ENCODE measurements at places on chromosomes 5 and 9.

GRCh38 chr5:139670369-139671095 is 22.4 kb downstream of the CXXC5 start:
- peak; percentile 81 for DNase-seq

- no peak for DNase-seq
Observed at GRCh38 chr5:1437226-1437829, 7.9 kb downstream of the SLC6A3 start.

DNA sequence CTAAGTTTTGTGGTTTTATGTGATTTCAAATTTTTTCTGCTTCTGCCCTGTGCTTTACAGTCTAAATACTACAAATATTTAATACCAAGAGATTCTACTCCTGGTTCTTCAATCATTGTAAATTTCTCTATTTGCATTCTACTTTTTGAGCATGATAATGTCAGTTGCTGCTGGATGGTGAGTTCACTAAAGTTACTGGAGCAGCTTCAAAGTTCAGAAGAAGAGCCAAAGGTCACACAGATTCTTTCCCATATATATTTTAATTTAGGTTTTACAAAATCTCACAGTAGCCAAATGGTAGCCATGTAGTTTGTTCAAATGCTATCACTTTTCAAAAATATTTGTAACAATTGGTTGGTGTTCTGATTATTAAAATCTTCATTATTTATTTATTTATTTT is 378.7 kb downstream of the TMEM232 start:
- no peak for DNase-seq

- DNase-seq = peak; percentile 59
Observed at GRCh38 chr9:15231788-15232635, 75.0 kb downstream of the TTC39B start.

DNA sequence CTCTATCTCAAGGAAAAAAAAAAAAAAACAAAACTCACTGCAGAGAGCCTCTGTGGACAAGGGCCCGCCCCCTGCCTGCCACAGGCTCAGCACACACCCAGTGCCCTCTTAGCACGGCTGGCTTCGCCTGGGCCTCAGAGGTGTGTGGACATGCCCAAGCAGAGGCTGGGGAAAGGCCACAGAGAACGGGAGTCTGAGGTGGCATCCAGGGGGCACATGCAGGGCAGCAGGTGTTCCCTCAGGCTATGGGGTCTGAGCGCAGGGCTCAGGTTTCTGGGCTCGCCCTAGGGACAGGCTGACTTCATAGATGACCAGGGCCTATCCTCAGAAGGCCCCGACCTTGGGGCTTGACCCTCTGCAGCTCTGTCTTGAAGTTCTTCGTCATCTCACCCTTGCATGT is 138.7 kb downstream of the ZNF354C start:
- no peak for DNase-seq

- DNase-seq = no peak
Observed at GRCh38 chr5:172766287-172767108, 4.5 kb downstream of the DUSP1 start.

- no peak for DNase-seq
Observed at GRCh38 chr5:36153726-36154125, 1.8 kb downstream of the SKP2 start.

DNA sequence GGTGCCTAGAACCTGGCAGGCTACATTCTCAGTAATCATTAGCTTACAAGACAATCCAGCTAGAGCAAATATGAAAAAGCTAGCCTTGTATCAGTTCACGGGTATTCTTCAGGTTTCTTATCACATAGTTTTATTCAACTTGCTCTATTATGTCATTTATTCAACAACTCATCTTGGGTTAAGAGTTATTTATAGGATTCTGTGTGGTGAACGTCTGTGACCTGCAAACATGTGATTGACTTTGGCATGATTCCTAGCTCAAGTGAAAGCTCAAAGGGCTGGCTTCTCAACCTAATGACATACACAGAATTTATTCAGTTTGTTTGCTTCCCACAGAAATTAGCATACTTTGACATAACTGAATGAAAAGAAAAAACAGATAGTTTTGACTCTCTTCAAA is 173.1 kb downstream of the PLPPR1 start:
- DNase-seq = no peak

DNA sequence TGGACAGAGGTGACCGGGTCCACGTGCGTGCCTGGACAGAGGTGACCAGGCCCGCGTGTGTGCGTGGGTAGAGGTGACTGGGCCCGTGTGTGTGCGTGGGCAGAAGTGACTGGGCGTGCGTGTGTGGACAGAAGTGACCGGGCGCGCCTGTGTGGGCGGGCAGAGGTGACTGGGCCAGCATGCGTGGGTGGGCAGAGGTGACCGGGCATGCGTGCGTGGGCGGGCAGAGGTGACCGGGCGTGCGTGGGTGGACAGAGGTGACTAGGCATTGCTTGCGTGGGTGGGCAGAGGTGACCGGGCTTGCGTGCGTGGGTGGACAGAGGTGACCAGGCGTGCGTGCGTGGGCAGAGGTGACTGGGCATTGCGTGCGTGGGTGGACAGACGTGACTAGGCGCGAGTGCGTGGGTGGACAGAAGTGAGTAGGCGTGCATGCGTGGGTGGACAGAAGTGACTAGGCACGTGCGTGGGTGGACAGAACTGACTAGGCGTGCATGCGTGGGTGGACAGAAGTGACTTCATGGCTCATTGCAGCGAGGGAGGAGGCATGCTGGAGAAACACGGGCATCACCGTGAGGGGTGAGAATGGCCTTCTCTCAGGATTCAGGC is 254.1 kb upstream of the IRX4 start:
- no peak for DNase-seq

DNA sequence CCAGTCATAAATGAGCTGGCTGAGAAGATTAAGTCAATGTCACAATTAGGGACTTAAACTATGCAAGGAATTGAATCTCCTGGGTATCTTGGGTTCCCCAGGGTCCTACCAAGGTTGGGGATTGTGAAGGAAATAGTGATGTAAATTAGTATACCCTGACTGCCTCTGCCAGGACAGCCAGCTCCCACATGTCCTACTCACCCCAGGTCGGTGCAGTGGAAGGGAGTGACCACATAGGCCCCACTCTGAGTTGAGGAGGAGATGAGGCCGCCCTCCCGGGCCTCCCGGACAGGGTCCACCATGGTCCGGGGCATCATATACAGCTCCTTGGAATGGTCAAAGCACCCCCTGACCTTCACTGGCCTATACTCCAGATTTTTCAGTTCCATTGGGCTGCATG is 2.7 kb downstream of the SURF1 start:
- no peak for DNase-seq

- peak; percentile 70 for DNase-seq
Observed at GRCh38 chr5:177111720-177112394, 21.7 kb upstream of the NSD1 start.

GRCh38 chr5:148828511-148829247 is 2.3 kb downstream of the ADRB2 start:
- DNase-seq = peak; percentile 26

- DNase-seq = peak; percentile 5
Observed at GRCh38 chr5:82748688-82749460, 328.3 kb downstream of the TMEM167A start.

- DNase-seq = peak; percentile 14
Observed at GRCh38 chr5:141223112-141223783, at the start of gene PCDHB14. Gene PCDHB14 (plus strand): TSS chr5:141223343. CDS start chr5:141223506, 163 bp downstream.

DNA sequence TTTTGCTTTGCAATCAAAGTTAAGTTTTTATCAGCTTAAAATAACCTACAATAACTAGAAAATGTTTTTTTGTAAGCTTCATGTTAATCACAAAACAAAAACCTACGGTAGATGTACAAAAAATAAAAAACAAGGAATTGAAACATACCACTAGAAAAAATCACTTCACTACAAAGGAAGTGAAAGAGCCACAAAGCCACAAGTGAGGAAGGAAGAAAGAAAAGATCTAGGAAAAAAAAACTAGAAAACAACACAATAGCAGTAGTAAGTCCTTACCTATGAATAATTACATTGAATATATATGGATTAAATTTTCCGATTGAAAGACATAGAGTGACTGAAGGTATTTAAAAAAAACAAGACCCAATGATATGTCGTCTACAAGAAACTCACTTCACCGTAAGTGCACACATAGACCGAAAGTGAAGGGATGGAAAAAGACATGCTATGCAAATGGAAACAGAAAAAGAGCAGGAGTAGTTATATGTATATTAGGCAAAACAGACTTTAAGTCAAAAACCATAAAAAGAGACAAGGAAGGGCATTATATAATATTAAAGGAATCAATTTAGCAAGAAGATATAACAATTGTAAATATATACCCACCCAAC is 13.4 kb upstream of the ZDHHC21 start:
- no peak for DNase-seq

GRCh38 chr5:81965524-81965923 is 6.3 kb upstream of the ATG10 start:
- no peak for DNase-seq

DNA sequence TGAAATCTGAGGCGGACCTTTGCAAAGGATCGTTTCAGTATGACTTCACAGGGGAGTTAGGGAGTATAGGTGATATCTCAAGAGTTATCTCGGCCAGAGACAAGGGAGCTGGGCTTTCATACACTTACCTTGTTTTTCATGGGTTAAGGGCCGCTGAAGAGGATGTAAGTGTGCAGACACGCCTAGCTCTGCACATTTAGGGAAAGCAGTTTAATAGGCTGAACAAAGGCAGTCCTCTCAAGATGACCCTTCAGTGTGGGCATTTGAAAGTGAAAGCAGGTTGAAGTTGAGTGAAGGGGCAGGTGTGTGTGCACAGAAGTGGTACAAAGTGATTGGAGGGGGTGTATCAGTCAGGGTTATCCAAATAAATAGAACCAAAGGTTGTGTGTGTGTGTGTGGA is 33.1 kb upstream of the PRXL2C start:
- DNase-seq = no peak

- no peak for DNase-seq
Observed at GRCh38 chr9:104374711-104375110, 129.4 kb upstream of the OR13F1 start.

GRCh38 chr9:85292261-85292660 is 449.5 kb downstream of the AGTPBP1 start:
- no peak for DNase-seq

DNA sequence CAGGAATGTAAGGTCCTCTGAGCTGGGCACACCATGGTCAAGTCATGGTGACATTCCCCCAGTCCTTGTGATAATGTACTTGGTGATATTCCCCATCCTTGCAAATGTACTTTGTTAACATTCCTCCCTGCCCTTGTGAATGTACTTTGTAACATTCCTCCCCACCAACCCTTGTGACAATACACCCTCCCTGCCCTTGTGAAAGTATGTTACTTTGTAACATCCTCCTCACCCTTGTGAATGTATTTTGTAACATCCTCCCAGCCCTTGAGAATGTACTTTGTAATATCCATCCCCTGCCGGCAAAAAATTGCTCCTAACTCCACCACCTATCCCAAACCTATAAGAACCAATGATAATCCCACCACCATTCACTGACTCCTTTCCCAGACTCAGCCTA is 53.3 kb downstream of the RAPGEF6 start:
- no peak for DNase-seq

DNA sequence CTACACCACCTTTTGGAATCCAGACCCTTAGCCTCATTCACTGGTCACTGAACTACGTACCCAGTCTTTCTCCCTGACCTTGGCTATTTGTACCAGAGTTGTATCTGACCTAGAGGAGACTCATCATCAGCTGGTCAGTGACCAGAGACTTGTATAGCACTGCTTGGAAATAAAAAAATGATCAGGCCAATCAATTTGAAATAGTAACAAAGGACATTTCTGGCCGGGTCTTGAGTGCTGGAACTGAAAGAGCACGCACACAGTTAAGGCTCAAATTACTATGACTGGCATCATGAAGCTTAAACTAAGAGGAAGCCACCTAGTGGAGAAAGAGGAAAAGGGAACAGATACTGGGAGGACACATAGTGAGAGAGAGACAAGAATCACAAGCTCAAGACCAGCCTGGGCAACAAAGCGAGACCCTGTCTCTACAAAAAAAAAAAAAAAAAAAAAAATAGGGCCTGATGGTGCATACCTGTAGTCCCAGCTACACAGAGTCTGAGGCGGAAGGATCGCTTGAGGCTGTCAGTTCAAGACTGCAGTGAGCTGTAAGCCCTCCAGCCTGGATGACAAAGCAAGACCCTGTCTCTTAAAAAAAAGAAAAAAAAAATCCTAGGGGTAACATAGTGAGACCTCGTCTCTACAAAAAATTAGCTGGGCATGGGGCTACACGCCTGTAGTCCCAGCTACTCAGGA is 12.8 kb upstream of the SRP19 start:
- DNase-seq = peak; percentile 91

DNA sequence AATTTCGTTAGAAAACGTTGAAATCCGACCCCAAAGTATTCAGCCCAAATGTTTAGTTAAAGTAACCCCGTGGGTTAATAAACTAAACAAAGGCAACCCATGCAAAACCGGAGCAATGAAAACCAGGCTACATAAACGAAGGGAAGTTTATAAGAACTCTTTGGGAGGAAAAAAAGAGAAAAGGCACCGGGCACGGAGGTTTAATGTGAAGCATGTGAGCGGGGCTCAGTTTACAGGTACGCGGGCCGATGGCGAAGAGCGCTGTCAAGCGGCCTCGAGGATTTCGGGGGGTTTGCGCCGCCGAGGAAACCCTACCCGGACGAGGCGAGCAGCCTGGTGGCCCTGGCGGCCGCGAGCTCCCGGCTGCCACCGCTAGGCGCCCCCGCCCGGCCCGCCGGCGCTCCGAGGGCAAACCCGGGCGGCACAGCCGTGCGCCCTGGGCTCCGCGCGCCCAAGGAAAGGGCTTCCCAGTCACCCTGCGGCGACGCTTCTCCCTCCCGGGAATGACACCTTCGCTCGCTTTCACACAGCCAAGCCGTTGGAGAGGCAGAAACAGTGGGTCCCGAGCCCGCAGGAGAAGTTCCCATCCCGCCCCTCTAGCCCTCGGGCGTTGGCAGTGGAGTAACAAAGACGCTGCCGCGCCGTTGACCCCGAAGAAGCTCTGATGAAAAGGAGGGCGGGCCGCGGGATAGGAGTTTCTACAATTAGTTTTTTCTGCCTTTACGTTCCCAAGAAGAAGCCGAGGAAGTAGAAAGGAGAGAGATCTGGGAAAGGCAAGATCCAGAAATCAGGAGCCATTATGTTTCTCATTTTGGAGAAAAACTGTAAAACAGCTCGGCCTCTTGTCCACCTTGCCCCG is 126.0 kb downstream of the TMEM174 start:
- DNase-seq = peak; percentile 41

DNA sequence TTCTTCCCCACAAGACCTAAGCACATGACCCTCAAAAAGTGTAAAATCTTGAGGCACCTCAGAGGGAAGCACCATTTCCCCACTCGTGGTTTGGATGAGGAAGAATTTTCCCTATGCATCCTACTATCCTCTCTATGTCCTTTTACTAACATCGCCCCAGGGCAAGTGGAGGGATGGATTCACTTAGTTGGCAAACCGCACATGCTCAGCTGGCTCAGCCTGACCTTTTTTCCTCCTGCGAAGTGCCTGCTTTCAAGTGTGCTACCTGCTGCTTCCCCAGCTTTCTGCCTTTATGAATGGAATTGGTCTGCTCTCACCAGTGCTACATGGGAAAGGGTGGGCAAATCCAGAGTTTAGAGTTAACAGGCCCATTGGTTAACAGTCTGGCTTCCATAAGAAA is 56.6 kb upstream of the IFNK start:
- no peak for DNase-seq

All from hematopoietic multipotent progenitor cell treated with erythropoietin and hydrocortisone succinate and interleukin-3 and kit ligand, for 6 days (in vitro differentiated cells).